ENCODE measurements at places on chromosomes 1 and 21. TPM values are rescaled to one million over a fixed set of nuclear protein-coding genes. Genes with fewer than 3 reads are reported as not detected.

GRCh38 chr1:150473659-150474058, 13.6 kb upstream of the TARS2 start:
- DNase-seq, result no peak

GRCh38 chr1:111647736-111648135, 28.1 kb downstream of the RAP1A start:
- no peak for DNase-seq

DNA sequence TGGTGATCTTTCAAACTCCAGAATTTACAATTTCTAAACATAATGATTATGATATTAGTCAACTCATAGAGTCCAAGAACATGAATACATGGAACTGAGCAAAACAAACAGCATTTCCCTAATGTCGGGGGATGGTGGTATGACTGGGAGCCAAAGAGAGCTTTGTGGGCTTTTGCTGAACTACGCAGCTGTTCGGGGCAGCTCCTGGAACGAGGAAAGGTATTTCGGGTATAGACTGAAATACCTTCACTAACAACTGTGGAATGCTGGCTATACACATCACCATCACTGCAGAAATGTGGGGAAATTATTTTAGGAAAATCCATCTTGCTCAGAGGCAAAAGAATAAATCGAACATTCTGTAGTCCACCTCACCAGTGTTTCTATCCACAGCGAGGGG, 30.2 kb upstream of the VPS26C start:
- no peak for DNase-seq

RPE65 gene
- total RNA-seq, result 0.41 TPM

RASAL2 gene
- total RNA-seq, result 28.9 TPM
